Fibroblast of skin of right biceps (primary cell): ENCODE measurements at places on chromosomes 4 and X.
A peak's percentile ranks its signal among the peaks of the same experiment; 100 is the strongest.

GRCh38 chr4:73259571-73260090 is 1.0 kb upstream of the ANKRD17 start:
- DNase-seq: peak; percentile 45

- peak; percentile 87 for DNase-seq
Measured at GRCh38 chrX:31580726-31581125, 508.9 kb upstream of the FTHL17 start.

- no peak for DNase-seq
Measured at GRCh38 chrX:67523002-67523681, 20.7 kb upstream of the AR start.

- DNase-seq: no peak
Measured at GRCh38 chr4:90992213-90992612, 865.0 kb downstream of the CCSER1 start.

- DNase-seq: peak; percentile 35
Measured at GRCh38 chr4:172202480-172203076, 389.4 kb downstream of the GALNTL6 start.

DNA sequence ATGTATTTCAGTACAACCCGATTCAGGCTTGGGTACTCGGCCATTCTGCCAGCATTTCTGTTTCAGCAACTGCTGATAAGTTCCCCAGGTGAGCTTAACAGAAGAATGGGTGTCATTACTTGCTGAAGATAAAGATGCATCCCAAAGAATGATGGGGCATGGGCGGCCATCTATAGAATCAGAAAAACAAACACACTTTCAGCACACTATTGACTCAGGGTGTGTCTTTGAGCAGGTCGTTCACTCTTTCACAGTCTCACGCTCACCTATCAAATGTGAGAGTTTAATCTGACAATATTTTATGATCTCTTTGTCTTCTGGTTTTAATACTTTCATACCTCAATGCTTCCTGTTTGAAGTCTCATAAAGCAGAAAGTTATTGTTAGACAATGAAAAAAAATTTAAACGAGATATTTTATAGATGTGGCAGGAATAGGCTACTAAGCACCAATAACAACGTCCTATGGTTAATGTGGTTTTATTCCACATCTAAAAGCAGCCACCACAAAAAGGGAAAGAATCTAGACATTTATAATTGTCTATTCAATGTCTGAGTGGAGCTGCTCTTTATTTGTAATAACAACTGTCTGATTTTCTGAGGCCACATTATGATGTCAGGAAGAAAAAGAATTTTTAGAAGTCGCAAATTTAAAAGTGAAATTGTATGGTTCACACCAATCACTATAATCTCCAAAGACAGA is 17.0 kb downstream of the GASK1B start:
- DNase-seq: no peak

GRCh38 chrX:118964252-118964651 is 10.2 kb upstream of the LONRF3 start:
- no peak for DNase-seq

- DNase-seq: no peak
Measured at GRCh38 chr4:8523175-8523574, 57.0 kb upstream of the GPR78 start.

DNA sequence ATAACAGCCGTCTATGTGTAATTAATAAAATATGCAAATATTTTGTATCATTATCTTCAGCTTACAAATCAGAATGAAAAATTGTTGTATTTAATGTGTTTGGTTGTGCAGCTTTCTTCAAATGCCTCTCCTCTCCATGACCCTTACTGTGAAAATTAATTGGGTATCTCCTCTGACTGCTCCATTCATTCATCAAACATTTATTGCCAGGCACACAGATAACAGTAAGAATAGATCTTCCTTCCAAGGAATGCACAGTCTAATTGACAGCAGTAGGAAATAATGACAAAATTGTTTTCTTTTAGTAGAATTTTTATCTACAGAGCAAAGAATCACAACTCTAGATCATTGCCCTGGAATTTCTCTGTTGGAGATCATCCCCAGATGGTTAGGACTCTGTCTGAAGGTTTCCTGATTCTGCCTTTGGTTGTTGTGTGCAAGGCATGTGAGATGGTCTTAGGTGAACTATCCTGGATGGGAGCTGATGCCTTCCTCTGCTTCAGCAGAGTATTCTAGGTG is 395.0 kb upstream of the FAT1 start:
- DNase-seq: peak; percentile 29

DNA sequence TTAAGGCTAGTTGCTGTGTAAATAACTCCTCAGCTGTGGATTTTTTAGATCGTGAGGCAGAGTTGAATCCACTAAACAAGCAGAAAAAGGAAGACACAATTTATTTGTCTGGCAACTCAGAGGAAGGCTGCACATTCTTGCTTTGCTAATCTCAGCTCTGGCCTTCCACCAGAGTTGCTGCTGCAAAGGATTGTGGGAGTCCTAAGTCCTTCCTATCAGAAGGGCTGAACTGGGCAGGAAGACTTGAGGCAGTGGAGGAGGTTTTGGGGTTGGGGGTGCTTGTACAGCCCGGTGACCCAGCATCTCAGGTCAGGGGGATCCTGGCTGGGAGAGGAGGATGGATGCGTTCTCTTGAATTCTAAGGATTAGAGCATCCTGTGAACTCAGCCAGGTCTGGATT is 11.0 kb upstream of the VSIG1 start:
- no peak for DNase-seq

GRCh38 chr4:79476196-79476595 is 68.2 kb upstream of the GK2 start:
- peak; percentile 21 for DNase-seq

- no peak for DNase-seq
Measured at GRCh38 chr4:82223715-82224114, 150.1 kb downstream of the HNRNPD start.

GRCh38 chr4:101774807-101775206 is 15.7 kb upstream of the BANK1 start:
- DNase-seq: peak; percentile 72

- DNase-seq: no peak
Measured at GRCh38 chrX:138082896-138083295, 517.0 kb downstream of the ZIC3 start.

- no peak for DNase-seq
Measured at GRCh38 chr4:151786158-151786495, 25.3 kb upstream of the GATB start.

DNA sequence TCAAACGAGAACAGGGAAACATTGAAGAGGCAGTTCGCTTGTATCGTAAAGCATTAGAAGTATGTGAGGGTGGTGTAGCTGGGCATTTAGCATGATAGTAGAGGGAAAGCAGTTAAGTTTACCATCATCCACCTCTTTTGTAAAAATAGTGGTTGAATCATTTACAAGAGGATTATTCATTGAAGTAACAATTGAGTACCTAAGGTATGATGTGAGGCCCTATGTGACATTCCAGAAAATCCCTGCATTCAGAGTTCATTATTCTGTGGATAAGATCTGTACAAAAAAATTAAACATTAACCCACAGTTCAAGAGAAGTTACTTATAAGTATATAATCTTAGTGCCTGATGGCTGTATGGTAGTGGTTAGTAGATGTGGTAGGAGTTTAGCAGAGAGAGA is 22.2 kb upstream of the GCNA start:
- DNase-seq: no peak

GRCh38 chr4:80610845-80611677 is 275.5 kb downstream of the CFAP299 start:
- peak; percentile 72 for DNase-seq
